PC-3 (cell line): ENCODE measurements at places on chromosomes 1 and 21.

- no peak overlapping the region for H3K4me3 ChIP-seq
- H3K27me3 ChIP-seq, result no peaks in the 10 kb centered on the region
- DNase-seq, result no peak
- H3K4me1 ChIP-seq, result no peaks in the 10 kb centered on the region
- H3K27ac ChIP-seq, result no peak overlapping the region
- H3K36me3 ChIP-seq, result no peaks in the 10 kb centered on the region; the same call in 1 of the 2 replicates
Observed at GRCh38 chr1:47838562-47839432, 158.4 kb downstream of the TRABD2B start.

DNA sequence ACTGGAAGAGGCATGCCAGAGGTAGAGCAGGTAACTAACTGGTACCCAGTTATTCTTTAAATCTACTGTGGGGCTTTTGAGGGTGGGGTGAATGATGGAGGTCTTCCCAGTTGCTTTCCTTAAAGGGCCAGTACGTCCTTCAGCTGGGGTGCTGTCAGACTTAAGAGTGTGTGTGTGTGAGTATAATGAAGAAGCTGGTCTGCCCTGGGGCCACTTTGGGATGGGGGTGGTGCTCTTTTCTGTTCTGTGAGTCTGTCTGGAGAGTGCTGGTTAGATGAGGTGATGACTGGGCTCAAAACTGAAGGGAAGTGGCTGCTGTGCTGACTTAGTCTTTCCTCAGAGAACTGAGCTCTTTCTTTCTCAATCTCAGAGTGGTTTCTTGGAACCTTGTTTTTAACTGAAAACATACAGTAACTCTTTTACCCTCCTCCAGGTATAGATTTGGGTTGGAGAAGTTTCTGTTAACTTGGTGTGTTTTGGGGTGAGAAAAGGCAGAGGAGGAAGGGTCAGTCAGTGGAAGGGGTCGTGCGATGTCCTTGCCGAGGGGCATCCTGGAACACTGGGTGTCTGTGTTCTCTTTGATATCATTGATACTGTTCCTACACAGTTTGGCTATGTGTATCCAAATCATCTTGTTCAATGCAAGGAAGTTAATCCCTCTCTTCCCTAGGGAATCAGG lies 746 bp downstream of the MACF1 start:
- peaks cover 17% of the 10 kb centered on the region for H3K4me1 ChIP-seq
- H3K27me3 ChIP-seq, result no peaks in the 10 kb centered on the region
- H3K36me3 ChIP-seq, result no peaks in the 10 kb centered on the region
- H3K27ac ChIP-seq, result peak overlapping the region; percentile 31
- DNase-seq, result peak; percentile 35

GRCh38 chr1:96206451-96206850 lies 515.1 kb upstream of the PTBP2 start:
- H3K27ac ChIP-seq, result no peak overlapping the region

DNA sequence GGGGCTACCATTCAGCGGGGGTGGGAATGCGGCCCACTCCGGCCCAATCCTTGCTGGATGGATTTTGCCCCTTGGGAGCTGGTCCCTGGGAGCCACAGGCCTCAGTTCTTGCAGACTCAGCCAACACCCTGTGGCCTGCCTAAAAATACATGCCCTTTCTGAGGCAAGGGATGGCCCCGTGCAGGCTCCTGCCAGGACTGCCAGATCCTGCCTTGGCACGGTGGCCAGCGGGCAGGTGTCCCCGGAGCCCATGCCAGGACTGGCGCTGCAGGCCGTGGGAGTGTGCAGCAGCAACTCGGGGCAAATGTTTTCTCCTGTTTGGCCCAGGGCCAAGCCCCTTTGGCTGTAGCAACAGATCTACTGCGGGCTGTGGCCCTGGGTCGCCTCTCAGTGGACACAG lies 1.6 kb upstream of the PANK4 start:
- peaks cover 47% of the 10 kb centered on the region for H3K4me1 ChIP-seq
- no peak for DNase-seq
- no peak overlapping the region for H3K27ac ChIP-seq
- no peak overlapping the region for H3K4me3 ChIP-seq

- DNase-seq, result no peak
- no peak overlapping the region for H3K4me3 ChIP-seq
- peaks cover 63% of the 10 kb centered on the region for H3K27me3 ChIP-seq
Observed at GRCh38 chr1:7535934-7536878, 234.9 kb upstream of the VAMP3 start.

DNA sequence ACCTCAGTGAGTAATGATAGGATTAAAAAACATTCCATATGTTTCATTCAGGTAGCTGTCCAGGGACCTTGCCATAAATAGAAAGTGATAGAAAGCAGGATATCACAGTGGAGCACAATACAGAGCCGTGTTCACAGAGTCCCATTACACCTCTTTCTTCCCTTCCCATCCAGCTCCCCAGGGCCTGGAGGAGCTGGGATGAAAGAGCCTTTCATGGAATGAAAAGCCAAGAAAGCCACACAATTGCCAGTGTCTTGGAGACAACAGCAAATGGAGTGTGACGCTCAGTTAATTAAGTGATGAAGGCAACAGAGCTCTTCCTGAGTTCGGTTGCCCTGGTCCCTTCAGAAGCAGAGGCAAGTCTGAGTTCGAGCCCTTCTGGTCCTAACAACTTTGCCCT lies 387.3 kb upstream of the PLXNA2 start:
- DNase-seq, result no peak
- H3K27me3 ChIP-seq, result no peaks in the 10 kb centered on the region
- H3K4me1 ChIP-seq, result no peaks in the 10 kb centered on the region
- H3K4me3 ChIP-seq, result no peak overlapping the region
- no peaks in the 10 kb centered on the region for H3K36me3 ChIP-seq

DNA sequence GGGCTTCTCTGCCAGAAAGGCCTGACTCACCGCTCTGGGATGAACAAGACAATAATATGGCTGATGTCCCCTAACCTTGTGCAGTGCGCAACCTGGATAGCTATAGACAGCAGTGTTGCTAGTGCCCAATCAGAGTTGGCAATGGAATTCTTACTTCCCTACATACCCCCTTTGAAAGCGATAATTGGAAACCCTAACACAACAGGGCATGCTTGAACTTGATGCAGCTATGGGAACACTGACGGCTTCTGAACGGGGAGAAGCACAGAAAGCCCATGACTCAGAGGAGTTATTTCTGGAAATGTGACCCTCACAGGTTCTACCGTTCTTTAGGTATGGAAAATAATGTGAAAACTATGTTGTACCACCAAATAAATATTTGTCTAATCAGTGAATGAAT lies 200.6 kb downstream of the TRABD2B start:
- H3K4me3 ChIP-seq, result no peak overlapping the region
- H3K27ac ChIP-seq, result no peak overlapping the region
- H3K36me3 ChIP-seq, result no peaks in the 10 kb centered on the region
- no peaks in the 10 kb centered on the region for H3K27me3 ChIP-seq
- no peak for DNase-seq

DNA sequence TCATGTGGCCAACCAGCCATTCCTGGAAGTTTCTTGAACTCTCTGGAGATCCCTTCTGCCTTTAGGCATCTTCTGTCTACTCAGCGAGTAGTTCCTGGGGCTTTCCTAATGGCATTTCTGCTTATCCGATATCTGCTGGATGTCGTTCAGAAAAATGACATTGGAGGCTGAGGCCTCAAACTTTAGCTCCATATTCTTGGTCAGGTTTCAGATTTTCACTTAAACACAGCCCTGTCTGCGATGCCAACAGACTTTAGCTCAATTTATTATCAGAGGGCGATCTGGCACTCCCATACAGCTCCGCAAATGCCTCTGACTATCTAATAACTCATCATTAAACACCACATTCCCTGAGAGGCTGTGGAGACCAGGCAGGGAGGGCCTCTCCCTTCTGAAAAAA lies 46.3 kb upstream of the ETS2 start:
- peaks cover 34% of the 10 kb centered on the region for H3K4me1 ChIP-seq
- no peaks in the 10 kb centered on the region for H3K36me3 ChIP-seq
- peak; percentile 52 for DNase-seq

GRCh38 chr1:88998716-88999115 lies 6.3 kb upstream of the KYAT3 start:
- no peaks in the 10 kb centered on the region for H3K27me3 ChIP-seq
- no peak overlapping the region for H3K27ac ChIP-seq
- H3K4me3 ChIP-seq, result no peak overlapping the region

- H3K27me3 ChIP-seq, result peaks cover 24% of the 10 kb centered on the region
- H3K27ac ChIP-seq, result no peak overlapping the region
Observed at GRCh38 chr1:7493711-7494454, 277.2 kb upstream of the VAMP3 start.

- DNase-seq, result no peak
- H3K27me3 ChIP-seq, result no peaks in the 10 kb centered on the region
- H3K4me3 ChIP-seq, result no peak overlapping the region
- H3K36me3 ChIP-seq, result peaks cover 36% of the 10 kb centered on the region
- no peaks in the 10 kb centered on the region; the same call in 1 of the 2 replicates for H3K4me1 ChIP-seq
- H3K27ac ChIP-seq, result no peak overlapping the region
Observed at GRCh38 chr1:46254668-46255067, 7.1 kb downstream of the RAD54L start.

- no peak for DNase-seq
- no peaks in the 10 kb centered on the region for H3K27me3 ChIP-seq
- H3K4me1 ChIP-seq, result no peaks in the 10 kb centered on the region
- peaks cover 17% of the 10 kb centered on the region; the same call in 1 of the 2 replicates for H3K36me3 ChIP-seq
- no peak overlapping the region for H3K4me3 ChIP-seq
- H3K27ac ChIP-seq, result no peak overlapping the region
Observed at GRCh38 chr1:235225299-235225698, 64.2 kb upstream of the RBM34 start.

- H3K27ac ChIP-seq, result 0 out of 2 replicates have a peak overlapping the region, but pooled peaks have one; percentile 79
- DNase-seq, result peak; percentile 37
Observed at GRCh38 chr21:32383812-32384211, 9.0 kb downstream of the URB1 start.

DNA sequence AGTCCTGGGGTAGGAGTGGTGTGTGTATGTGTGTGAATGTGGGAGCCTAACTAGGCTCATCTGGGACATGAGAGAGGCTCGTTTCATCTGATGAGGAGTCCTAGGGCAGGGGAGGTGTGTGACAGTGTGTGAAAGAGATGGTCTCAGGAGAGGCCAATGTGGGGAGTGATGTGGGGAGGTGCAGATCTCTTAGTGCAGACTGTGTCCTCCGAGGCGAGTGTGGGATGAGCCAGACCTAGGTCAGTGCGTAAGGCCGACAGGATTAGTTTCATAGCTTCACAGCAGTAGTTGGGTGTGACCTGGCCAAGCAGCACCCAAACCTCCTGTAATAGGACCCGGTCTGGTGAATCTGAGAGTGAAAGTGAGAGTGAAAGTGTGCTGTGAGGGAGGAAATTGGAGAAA lies 94.7 kb downstream of the LIPI start:
- no peaks in the 10 kb centered on the region for H3K27me3 ChIP-seq
- H3K4me3 ChIP-seq, result no peak overlapping the region
- DNase-seq, result no peak
- no peak overlapping the region for H3K27ac ChIP-seq

- H3K4me3 ChIP-seq, result no peak overlapping the region
- H3K4me1 ChIP-seq, result no peaks in the 10 kb centered on the region
- no peaks in the 10 kb centered on the region for H3K27me3 ChIP-seq
Observed at GRCh38 chr21:44065428-44065827, 41.8 kb upstream of the PWP2 start.

DNA sequence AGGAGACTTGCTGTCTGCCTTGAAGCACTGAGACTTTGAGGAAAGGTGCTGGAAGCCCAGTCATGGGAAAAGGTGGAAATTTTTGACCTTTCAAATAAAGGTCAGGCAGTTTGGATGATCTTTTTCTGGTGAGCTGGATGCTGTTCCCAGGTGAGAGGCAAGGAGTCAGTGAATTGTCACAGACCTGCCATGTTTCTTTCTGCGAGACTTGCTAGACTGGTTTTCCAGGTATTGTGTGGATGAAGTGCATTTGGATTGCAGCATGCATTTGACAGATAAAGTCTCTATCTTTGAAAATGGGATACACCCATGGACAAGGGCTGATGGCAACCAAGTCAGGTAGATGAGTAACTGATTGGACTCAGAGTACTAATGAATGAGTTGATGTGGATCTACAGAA lies 65.7 kb upstream of the NHLH2 start:
- no peaks in the 10 kb centered on the region for H3K36me3 ChIP-seq
- peaks cover 17% of the 10 kb centered on the region for H3K27me3 ChIP-seq

- H3K27me3 ChIP-seq, result no peaks in the 10 kb centered on the region
- DNase-seq, result no peak
- no peak overlapping the region for H3K27ac ChIP-seq
- no peak overlapping the region for H3K4me3 ChIP-seq
- H3K4me1 ChIP-seq, result peaks cover 7% of the 10 kb centered on the region; the same call in 1 of the 2 replicates
Observed at GRCh38 chr1:99636647-99637175, 9.2 kb upstream of the PALMD start.

GRCh38 chr1:93990010-93990409 lies 80.8 kb upstream of the GCLM start:
- H3K27ac ChIP-seq, result no peak overlapping the region
- H3K27me3 ChIP-seq, result no peaks in the 10 kb centered on the region
- peaks cover 19% of the 10 kb centered on the region for H3K4me1 ChIP-seq
- H3K4me3 ChIP-seq, result no peak overlapping the region
- no peak for DNase-seq
- no peaks in the 10 kb centered on the region for H3K36me3 ChIP-seq

DNA sequence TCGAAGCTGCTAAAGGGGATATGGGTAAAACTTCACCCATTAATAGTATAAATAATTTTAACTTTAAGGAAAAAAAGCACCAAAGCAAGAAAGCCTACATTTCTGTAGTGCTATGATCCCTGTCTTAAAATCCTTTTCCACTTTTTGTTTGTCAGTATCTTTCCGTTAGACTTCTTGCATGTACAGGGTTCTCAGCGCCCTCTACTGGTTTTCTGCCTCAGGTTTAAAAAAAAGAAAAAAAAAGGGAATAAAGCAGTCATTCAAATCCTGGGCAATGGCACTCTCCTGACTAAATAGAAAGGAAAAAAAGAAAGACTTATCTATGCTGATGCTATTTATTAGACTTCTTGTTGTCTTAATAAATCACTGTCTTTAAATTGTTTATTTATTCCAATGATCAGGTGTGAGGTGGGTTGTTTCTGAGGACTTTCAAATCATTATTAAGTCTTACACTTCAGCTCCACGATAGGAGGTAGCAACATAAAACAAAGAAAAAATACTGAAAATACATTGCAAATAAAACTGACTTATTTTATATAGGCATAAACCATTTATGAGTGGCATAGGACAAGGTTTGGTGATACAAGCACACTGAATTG lies 475.4 kb upstream of the NR5A2 start:
- no peaks in the 10 kb centered on the region; the same call in 1 of the 2 replicates for H3K36me3 ChIP-seq
- H3K4me1 ChIP-seq, result peaks cover 12% of the 10 kb centered on the region; the same call in 1 of the 2 replicates
- peak; percentile 73 for DNase-seq
- H3K27me3 ChIP-seq, result no peaks in the 10 kb centered on the region
- H3K27ac ChIP-seq, result no peak overlapping the region

DNA sequence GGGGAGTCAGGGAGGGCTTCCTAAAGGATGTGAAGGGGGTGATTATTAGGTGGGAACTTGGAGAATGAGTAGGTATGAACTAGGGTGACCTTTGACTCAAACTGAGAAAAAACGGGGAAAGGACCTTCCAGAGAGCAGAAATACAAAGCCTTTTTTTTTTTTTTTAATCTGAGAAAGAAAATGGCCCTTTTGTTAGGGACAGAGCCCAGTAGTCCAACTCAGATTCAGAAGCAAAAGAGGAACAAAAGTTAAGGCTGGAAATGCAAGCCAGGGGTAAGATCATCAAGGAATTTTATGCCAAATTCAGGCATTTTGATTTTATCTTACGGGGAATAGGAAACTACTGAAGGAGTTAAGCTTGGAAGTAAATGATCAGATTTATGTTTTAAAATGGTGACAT lies 96.0 kb upstream of the SMYD2 start:
- no peak overlapping the region for H3K4me3 ChIP-seq
- H3K4me1 ChIP-seq, result no peaks in the 10 kb centered on the region
- no peaks in the 10 kb centered on the region for H3K36me3 ChIP-seq
- H3K27me3 ChIP-seq, result peaks cover 89% of the 10 kb centered on the region
- no peak for DNase-seq

GRCh38 chr1:21664806-21665588 lies 4.2 kb downstream of the RAP1GAP start:
- no peak overlapping the region for H3K27ac ChIP-seq
- peaks cover 8% of the 10 kb centered on the region; the same call in 1 of the 2 replicates for H3K4me1 ChIP-seq
- DNase-seq, result no peak

- DNase-seq, result no peak
- H3K4me1 ChIP-seq, result peaks cover 43% of the 10 kb centered on the region
- H3K27me3 ChIP-seq, result no peaks in the 10 kb centered on the region
Observed at GRCh38 chr1:107533436-107533835, 392.6 kb downstream of the NTNG1 start.
